ENCODE measurements at places on chromosomes 1 and 21.

GRCh38 chr1:205703072-205703471, 22.8 kb upstream of the SLC45A3 start:
- no peak for DNase-seq

DNA sequence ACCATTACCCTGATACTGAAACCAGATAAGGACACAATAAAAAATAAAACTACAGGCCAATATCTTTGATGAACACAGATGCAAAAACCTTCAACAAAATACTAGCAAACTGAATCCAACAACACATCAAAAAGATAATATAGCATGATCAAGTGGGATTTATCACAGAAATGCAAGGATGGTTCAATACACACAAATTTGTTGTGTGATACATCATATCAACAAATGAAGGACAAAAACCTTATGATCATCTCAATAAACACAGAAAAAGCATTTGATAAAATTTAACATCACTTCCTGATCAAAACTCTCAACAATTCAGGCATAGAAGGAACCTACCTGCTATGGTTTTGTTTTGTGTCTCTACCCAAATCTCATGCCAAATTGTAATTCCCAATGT, 74.3 kb upstream of the VANGL1 start:
- no peak for DNase-seq

DNA sequence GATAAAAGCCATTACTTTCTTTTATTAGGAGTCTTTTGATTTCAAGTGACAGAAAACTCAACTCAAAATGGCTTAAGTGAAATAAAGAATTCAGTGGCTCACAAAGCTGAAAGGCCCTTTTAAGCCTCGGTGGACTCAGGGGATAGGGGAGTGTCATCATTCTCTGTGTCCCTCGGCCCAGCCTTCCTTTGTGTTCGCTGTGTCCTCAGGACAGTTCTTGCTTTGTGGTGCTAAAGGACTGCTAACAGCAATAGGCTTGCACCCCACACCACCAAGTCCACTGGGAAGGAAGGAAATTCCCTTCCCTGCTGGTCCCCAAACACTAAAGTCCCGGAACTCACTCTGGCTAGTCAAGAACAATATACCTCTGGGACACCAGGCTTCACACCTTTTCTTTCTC, 129.2 kb downstream of the NTPCR start:
- DNase-seq = no peak

DNA sequence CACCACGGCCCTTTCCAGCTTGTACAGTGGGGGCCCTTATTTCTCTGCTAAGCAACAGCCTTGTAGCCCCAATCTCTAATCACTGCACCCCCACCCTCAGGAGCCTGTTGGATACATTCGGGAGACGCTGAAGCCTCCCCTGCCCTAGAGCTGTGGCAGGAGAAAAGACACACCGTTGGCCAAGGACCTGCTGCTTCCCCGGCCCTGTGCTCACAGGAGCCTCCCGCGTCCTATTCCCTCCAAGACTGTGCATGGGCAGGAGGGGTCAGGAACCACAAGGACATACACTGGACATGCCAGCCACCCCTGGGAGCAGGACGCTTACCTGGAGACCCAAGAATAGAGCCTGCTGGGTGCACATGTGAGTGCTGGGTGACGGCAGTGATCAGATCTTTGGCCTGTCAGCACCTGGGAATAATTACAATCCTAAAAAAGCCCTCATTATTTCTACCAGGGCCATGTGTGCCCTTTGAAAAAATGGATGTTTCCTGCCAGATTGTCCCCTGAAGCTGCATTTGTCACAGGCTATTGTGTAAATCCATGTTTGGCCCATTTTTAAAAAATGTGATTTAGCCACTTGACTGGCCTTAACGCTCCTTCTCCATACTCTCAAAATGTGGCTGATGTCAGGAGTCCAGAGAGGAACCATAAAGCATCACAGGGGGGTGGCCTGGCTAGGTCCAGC, 590.6 kb downstream of the MATN1 start:
- no peak for DNase-seq

DNA sequence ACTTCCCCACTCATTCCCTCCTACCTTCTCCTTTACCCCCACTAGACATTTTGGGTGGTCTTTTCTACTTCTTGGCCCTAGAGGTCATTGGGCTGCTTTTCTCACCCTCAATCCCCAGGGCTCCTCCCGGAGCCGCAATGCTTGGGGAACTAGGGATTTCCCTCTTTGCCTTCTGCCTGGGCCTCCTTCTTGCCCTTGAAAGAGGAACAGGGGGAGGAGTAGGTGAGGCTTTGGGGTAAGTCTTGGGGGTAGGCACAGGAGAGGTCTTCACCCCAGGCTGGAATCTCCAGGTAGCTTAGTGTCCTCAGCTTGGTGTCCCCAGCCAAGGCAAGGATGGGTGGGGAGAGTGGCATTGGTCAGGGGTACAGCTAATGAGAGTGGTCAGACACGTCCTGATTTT, 56.2 kb upstream of the EPS8L3 start:
- no peak for DNase-seq

- DNase-seq = no peak
Measured at GRCh38 chr1:89640440-89640839, 7.5 kb downstream of the LRRC8C start.

GRCh38 chr21:25708467-25709065, 26.1 kb downstream of the ATP5PF start:
- DNase-seq = peak; percentile 14

Measured in NCI-H1105 (cell line).